ENCODE measurements at places on chromosomes 13 and 19.

DNA sequence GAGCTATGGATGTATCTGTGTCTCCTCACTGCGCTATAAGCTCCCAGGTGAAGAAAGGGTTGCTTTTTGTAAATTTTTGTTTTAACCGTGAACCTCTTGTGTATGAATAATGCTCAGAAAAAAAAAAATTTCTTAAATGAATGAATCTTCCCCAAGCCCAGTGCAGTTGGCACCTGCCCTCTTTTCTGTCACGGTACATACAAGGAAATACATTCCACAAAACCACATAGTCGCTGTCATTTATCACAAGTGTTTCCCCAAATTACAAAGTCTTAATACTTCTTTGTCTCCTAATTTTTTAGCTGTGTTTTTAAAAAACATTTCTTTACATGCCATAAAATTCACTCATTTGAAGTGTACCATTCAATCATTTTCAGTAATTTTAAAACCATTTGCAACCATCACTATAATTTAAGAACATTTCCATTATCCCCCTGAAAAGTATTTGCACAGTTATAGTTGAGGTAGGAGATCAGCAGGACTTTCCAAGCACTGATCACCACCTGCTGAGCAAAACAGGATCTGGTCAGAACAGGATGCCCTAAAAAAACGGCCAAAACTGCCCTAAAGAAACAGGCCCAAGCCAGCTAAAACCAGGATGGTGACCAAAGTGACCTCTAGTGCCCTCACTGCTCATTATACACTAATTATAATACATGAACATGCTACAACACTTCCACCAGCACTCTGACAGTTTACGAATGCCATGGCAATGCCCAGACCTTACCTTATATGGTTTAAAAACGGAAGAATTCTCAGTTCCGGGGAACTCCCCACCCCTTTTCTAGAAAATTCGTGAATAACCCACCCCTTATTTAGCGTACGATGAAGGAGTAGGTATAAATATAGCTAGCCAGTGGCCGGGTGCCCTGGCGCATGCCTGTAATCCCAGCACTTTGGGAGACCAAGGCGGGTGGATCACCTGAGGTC, 1.3 kb upstream of the TEX30 start:
- DNase-seq = no peak

DNA sequence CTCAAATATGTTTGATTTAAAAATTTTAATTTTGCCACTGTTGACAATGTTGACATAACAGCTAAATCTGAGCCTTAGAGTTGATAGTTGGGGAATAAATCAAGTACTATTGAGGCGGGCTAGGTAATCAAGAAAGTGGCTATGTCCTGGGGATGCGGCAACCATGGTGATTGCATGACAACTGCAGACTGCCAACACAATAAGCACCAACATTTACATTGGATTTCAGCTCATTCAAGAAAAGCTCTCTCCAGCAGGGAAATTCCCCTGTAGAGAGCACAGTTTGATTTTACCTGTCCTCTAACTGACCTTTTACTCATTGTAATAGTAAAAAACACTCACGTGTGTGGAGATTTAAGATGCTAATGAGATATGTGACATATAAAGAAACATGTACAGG, 63.1 kb downstream of the ZNF100 start:
- DNase-seq = no peak

DNA sequence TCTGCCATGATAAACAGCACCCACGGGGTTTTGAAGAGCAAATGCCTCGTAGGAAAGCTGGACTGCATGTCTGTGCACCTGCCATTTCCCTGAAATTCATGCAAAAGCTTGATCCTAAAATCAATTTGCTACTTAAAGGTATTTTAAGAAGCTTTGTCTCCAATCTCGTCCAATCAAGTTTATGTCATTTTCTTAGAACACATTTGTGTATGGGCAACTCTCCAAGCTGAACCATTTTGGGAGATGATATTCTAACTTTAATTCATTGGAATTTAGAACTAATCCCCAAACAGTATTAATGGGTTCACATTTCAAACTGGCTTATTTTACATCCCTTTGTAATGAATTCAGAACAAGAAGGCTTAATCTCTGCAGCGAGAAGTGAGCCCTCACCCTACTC, 822 bp downstream of the ADPRHL1 start:
- no peak for DNase-seq

- no peak for DNase-seq
Observed at GRCh38 chr13:109126178-109126577, 496.8 kb downstream of the MYO16 start.

All from GM12892 (cell line).